ENCODE measurements at places on chromosomes 7 and 10.

DNA sequence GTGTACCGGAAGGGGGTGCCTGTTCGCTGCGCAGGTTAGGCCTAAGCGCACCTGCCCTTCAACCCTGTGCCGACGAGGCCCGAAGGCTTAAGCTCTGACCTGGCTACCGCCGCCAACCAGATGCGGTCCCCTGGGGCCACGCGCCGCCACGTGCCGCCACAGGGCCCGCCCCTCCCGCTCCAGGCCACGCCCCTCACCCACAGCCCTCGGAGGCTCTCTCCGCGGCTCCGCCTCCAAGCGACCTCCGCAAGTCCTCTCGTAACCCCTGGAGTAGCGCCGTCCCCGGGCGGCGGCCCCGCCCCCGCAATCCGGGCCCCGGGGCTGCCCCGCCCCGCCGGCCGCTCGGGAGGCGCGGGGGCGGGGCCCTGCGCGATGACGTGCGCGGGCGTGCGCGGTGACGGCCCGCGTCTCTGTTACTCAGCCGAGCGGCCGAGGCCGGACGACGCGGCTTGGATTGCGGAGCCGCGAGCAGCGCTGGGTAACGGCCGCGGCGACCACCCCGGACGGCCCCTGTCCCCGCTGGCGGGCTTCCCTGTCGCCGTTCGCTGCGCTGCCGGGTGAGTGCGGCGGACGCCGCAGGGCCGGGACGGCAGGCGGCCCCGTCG lies at the start of gene MAPK8:
MAPK8 (plus strand) TSS at position 413 of the 605 bp plus-strand sequence. CDS start 94,984 bp downstream, outside the sequence.
- peak; percentile 97 for DNase-seq

DNA sequence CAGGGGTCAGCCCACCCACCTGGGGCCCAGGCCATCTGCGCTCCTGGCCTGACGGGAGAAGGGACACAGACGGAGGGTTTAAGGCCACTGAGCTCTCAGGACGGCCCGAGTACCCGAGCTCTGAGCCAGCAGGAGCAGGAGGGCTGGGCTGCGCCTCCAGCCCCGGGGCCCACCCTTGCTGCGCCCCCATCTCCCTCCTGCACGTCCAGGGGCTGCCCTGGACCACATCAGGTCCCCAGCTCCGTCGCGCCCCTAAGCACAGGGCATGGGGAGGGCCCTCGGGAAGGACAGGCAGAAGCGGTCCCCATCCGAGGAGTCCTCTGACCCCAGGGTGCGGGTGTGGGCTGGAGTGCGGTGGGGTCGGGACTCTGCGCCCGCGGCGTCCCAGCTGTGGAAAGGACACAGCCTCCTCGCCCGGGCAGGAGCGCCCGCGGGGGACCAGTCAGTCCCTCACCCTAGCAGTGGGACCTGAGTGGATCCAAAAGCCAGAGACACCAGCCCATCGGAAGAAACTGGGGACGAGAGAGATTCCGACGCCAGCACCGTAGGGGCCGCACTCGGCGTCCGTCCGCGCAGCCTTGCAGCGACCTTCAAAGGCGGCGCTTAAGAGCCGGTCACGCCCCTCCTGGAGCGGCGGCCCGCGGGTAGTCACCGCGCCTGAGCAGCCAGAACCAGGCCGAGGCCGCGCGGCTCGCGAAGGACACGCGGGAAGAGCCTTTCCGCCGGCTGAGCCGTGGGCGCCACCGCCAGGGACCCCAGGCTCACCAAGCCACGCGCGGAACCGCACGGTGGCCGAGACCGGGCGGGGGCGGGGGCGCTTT lies 15.9 kb downstream of the CAMK2B start:
- peak; percentile 81 for DNase-seq

GRCh38 chr10:48467669-48468068 lies 137.2 kb downstream of the ARHGAP22 start:
- DNase-seq: peak; percentile 24

DNA sequence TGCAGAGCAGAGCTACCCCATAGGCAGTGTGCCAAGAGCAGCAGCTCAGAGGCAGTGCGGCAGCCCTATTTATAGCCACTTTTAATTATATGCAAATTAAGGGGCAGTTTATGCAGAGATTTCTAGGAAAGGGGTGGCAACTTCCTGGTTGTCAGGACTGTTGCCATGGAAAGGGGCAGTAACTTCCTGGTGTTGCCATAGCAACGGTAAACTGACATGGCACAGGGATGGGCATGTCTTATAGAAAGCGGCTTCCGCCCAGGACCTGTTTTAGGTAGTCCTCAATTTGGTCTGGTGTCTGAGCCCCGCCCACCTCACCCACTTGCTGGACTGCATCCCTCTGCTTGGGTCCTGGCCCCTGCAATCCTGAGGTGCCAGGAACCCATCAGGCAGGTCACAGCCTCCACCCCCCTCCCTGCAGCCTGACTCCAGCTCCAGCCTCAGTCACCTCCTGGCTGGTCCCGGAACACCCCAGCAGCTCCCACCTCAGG lies 115.8 kb downstream of the TMEM130 start:
- no peak for DNase-seq

- DNase-seq: no peak
These were observed 203.0 kb upstream of the GPR26 start for GRCh38 chr10:123463181-123463580.

- DNase-seq: no peak
These were observed 179.5 kb downstream of the ADAM12 start for GRCh38 chr10:126208726-126209302.

DNA sequence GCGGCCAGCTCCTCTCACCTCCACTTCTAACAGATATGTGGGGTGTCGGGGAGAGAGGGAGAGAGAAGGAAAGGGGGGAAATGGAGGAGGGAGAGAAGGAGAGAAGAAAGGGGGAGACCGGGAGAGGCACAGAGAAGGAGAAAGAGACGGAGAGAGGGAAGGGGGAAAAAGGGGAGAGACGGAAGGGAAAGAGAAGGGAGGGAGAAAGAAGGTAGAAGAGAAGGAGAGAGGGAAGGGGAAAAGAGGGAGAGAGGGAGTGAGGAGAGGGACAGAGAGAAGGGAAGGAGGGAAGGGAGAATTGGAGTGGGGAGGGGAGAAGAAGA lies 3.0 kb downstream of the VSTM2A start:
- no peak for DNase-seq

- no peak for DNase-seq
These were observed 36.1 kb upstream of the CUL1 start for GRCh38 chr7:148662646-148663045.

DNA sequence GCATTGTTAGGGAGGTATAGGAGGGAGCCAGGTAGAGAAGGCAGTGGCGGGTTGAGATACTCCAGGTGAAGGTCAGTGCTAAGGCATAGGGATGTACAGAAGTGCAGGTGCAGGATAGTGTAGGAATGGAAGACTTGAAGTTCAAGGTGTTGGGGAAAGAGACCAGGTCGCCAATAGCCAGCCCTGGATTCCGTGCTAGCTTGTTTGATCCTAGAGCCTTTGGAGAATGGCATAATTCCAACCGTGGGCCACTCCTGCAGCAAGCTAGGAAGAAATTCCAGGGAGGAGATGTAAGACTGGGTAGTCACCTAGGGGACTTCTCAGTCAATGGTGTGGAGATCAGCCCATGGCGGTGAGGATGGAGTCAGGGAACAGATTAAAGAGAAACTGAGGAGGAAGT lies 272.7 kb downstream of the RPS24 start:
- DNase-seq: peak; percentile 45

DNA sequence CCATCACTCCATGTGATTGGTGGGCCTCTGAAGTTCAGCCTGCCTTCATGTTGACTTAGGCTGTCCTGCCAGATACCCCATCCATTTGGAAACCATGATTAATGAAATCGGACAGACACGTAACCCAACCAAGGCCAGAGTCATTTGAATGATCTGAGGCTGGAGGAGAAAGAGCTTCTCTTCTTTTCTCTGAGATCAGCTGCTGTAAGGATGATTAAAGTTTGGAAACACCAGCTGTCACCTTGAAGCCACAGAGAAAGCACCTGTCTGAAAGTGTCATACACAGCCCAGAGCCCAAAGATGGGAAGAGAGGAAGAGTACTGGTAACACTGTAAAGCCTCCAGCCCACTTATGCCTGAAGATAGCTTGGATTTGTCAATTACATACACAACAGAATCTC lies 22.9 kb downstream of the NEBL start:
- no peak for DNase-seq

DNA sequence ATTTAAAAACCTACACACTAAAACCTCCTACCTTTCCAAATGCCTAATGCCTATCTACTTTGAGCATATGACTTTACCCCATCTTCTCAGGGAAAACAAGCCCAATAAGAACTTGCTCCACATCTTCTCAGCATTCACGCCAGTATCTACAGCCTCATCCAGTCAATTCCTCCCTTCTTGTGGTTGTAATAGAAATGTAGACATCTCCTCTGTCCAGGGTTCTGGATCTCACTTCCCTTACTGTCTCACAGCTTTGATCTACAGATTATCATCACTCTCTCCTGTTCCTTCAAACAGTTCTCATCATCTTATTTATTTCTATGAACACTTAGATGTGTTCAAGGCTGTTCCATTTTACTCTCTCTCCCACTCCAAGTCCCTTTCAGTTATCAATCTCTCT lies 70.4 kb upstream of the NOBOX start:
- no peak for DNase-seq

- no peak for DNase-seq
These were observed 259.3 kb downstream of the TRIL start for GRCh38 chr7:28698840-28699239.

GRCh38 chr10:71124921-71125748 lies 87.2 kb upstream of the UNC5B start:
- DNase-seq: peak; percentile 35

- DNase-seq: no peak
These were observed 47.8 kb downstream of the IKZF1 start for GRCh38 chr7:50352282-50352681.

GRCh38 chr10:128875956-128876736 lies 590.9 kb upstream of the MGMT start:
- DNase-seq: peak; percentile 7

GRCh38 chr7:51019191-51019844 lies 236.6 kb upstream of the GRB10 start:
- peak; percentile 4 for DNase-seq

DNA sequence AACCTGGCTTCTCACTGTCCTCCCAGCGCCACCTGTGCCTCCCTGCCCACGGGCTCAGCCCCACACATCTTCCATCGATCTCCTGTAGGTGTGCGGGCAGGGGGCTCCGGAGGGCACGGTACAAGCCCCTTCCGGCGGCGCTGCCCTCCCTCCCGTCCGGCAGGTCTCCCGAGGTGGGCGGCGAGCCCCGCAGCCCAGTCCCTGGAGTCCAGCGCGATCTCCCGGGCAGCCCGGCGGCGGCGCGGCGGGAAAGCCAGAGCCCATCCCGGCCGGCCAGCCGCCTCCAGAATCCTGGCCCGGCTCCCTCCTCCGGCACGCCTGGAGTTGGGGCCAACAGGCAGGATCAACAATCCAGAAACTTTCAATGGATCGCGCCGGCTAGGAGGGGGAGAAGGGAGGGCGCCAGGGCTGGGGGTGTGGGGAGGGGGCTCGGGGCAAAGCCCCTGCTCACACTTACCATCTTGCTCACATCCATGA lies 100.1 kb downstream of the HIP1 start:
- DNase-seq: peak; percentile 59

- DNase-seq: no peak
These were observed 92.1 kb upstream of the IMMP2L start for GRCh38 chr7:111654343-111654742.

GRCh38 chr10:127157506-127158200 lies 38.7 kb downstream of the INSYN2A start:
- no peak for DNase-seq
